ENCODE measurements at places on chromosomes 11 and 22.

GRCh38 chr11:108901359-108901758, 236.5 kb downstream of the DDX10 start:
- no peak for DNase-seq

- no peak for DNase-seq
Observed at GRCh38 chr11:74020539-74020938, 11.7 kb upstream of the UCP3 start.

- no peak for DNase-seq
Observed at GRCh38 chr22:50245214-50246072, 620 bp upstream of the TUBGCP6 start.

DNA sequence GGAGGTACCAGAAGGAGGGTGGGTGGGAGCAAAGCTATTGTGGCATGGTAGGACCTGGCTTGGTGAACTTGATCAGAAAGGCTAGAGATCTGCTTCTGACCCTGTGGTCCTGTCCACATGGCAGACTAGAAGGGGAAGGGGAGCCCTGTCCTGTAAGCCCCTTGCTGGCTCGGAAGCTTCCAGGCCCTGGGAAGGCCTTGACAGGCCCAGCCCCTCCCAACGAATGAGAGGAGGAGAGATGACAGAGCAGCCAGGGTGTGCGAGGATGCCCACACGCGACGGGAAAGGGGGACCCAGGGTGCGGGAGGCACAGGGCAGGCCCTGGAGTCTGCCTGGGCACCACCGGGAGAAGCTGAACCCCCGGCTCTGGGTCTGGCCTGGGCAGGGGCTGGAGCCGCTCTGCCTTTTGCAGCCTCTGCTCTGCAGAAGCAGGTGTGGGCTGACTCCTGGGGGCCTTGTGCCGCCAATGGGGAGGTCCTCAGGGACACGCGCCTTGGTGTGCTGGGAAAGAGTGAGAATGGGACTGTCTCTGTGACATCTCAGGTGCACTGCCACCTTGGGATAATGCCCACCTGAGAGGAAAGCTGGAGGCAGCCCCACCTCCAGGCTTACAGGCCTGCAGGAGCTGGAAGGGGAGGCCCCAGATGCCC, 1447.5 kb downstream of the BRD1 start:
- DNase-seq = no peak

GRCh38 chr11:123519055-123519796, 89.2 kb downstream of the GRAMD1B start:
- DNase-seq = no peak

DNA sequence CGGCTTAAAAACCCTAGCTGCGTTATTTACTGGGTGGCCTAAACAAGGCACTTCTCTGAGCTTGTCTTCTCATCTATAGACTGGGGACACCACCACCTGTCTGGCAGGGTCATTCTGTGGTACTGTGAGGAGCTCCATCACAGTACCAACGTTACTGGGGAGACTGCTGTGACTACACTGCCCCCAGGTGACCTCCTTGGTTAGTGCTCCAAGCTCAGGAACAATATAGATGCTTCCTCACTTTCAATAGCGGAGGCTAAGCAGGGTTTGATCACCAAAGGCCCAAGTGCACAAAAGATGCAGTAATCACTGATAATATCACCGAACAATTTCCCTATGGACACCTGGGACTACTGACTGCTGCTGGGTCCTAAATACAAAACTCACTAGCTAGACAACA, 18.8 kb downstream of the PRPF19 start:
- peak; percentile 83 for DNase-seq

DNA sequence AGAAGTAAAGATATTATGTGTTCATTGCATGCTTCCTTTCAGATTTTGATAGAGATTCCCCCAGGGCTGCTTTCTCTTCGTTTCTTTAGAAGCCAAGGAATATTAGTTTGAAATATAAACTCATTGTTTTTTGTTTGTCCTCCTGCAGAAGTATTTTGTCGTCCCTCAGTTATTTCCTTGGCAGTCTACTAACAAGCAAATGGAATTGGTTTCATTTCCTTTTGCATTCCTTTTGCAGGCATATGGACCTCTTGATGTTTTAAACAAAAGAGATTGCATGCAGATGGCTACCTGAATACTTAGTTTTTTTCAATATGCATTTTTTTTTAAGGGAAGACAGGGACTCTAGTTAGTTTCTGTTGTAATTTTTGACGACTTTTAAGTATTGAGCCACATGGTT, 62.2 kb downstream of the BCL2L13 start:
- no peak for DNase-seq

DNA sequence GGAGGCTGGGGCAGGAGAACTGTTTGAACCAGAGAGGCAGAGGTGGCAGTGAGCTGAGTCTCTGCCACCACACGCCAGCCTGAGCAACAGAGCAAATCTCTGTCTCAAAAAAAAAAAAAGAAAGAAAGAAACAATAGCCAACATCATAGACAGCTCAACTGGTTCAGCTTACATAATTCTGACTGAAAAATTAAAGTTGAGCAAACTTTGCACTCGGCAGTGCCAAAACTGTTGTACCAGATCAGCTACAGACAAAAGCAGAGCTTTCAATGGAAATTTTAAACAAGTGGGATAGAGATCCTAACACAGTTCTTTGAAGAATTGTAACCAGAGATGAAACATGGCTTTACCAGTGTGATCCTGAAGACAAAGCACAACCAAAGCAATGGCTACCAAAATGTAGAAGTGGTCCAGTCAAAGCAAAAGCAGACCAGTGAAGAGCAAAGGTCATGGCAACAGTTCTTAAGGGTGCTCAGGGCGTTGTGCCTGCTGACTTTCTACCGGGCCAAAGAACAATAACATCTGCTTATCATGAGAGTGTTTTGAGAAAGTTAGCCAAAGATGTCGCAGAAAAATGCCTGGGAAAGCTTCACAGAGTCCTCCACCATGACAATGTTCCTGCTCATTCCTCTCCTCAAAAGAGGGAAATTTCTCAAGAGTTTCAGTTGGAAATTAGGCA, 59.3 kb downstream of the TTC28 start:
- DNase-seq = no peak

DNA sequence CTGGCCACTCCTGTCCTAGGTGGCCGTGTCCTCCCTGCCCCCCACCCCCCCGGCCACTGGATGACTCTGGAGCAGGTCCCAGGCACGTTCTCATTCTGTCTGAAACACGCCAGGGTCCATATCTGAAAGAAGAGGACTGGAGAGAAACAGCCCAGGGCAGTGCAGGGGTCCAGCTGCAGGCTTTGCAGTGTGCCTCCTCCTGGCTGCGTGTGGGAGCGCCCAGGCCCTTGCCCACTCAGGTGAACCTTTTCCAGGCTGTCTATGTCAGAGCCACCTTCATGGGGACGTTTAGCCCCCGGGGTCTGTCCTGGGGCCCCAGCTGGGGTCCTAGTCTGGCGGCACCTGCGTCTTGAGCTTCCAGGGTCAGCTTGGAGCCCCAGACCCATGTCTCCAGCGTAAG, 15.6 kb downstream of the GRAMD4 start:
- no peak for DNase-seq

- no peak for DNase-seq
Observed at GRCh38 chr11:35366798-35367197, 52.6 kb downstream of the SLC1A2 start.

GRCh38 chr22:28892175-28892731, 8.9 kb downstream of the ZNRF3 start:
- no peak for DNase-seq

DNA sequence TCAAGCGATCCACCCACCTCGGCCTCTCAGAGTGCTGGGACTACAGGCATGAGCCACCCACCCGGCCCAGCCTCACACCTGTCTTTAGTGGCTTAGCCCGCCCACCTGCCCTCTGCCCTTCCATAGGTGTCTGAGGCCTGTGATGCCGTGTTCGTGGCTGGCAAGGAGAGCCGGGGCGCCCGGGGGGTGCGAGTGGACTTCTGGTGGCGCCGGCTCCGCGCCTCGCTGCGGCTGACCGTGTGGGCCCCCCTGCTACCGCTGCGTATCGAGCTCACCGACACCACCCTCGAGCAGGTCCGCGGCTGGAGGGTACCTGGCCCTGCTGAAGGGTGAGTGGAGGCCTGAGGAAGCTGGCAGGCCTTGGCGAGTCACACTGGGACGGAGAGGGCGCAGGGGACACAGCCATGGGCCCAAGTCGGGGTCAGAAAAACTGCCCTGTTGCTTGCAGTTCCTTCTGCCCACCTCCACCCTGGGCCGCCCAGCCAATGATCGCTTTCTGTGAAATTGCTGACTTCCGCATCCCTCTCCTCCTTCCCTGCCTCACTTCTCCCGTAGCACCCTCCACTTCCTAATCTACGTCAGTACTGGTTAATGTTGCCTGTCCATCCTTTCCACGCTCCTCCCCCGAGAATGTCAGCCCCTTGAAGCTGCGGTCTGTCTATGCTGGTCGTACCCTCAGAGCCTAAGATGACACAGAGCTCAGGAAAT, 9.3 kb downstream of the TMEM132A start:
- DNase-seq = no peak

All from T47D (cell line).